Heart left ventricle (tissue), 16 donors: ENCODE measurements at places on chromosomes 1 and 21. TPM values are rescaled to one million over a fixed set of nuclear protein-coding genes. Genes with fewer than 3 reads are reported as not detected.

GRCh38 chr1:19676438-19676922 is 11.8 kb downstream of the HTR6 start:
- H3K36me3 ChIP-seq, result no peaks in the 10 kb centered on the region
- H3K4me1 ChIP-seq, result no peaks in the 10 kb centered on the region
- H3K27ac ChIP-seq, result no peak overlapping the region

DNA sequence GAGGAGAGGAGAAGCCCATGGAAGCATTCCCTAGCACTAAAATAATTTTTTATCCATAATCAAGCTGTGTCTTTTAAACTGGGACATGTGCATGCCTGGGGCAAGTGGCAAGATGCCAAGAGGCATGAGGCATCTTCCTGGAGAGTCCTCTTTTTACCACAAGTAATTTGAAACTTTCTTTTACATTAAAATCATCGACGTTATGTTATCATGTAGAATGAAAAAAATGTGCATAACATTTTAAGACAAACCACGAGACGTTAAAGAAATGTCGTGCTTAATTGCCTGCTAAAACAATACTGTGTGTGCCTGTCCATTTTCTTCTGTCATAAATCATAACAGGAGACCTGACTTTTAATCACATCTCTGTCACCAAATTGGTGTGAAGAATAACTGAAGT is 1.5 kb downstream of the STYXL2 start:
- DNase-seq, result no peak
- H3K4me3 ChIP-seq, result peak overlapping the region; percentile 64
- H3K27ac ChIP-seq, result peak overlapping the region; percentile 93
- no peaks in the 10 kb centered on the region for H3K36me3 ChIP-seq
- no peaks in the 10 kb centered on the region for H3K27me3 ChIP-seq

TEDDM1 gene
- total RNA-seq, result not detected

HAO2 gene
- total RNA-seq, result not detected

DNA sequence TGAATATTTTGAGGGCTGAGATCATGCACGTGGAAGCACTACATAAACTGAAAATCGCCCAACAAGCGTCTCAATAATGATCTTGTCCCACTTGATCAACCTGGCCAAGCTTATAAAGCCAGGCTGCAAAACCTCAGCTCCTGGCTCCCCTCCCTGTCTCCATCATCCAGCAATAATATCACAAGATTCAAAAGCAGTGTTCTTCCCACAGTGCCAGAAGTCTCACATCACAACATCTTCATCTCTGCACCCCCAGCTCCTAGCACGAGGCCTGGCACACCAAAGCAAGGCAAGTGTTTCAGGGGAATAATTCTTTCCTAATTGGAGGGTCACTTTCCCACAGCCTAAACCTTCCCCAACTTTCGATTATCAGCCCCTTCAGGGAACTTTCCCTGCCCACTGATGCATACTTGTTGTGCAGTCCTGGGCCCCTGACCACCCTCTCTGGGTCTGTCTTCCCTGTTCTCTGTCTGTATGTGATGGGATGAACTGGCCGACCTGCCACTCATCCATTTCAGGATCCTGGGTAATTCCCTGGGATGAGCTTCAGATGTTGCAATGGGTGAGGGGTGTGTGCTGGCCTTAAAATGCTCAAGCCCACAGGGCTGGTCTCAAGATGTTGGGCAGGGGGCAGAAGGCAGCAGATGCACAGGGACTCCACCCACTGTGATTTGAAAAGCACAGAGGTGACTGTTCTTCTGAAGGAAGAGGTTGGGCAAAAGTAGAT is 129.0 kb downstream of the DMRTB1 start:
- H3K27ac ChIP-seq, result no peak overlapping the region
- H3K4me3 ChIP-seq, result no peak overlapping the region
- no peak for DNase-seq
- no peaks in the 10 kb centered on the region for H3K4me1 ChIP-seq

GRCh38 chr1:96309783-96310182 is 411.8 kb upstream of the PTBP2 start:
- H3K4me1 ChIP-seq, result no peaks in the 10 kb centered on the region
- no peaks in the 10 kb centered on the region for H3K27me3 ChIP-seq
- H3K27ac ChIP-seq, result no peak overlapping the region
- no peak overlapping the region for H3K4me3 ChIP-seq
- H3K36me3 ChIP-seq, result no peaks in the 10 kb centered on the region
- DNase-seq, result no peak

SGIP1 gene
- total RNA-seq, result 2.1 TPM

- no peaks in the 10 kb centered on the region for H3K27me3 ChIP-seq
- no peak overlapping the region for H3K27ac ChIP-seq
- DNase-seq, result no peak
These were observed 57.7 kb upstream of the ATP5PO start for GRCh38 chr21:33973268-33973667.

DNA sequence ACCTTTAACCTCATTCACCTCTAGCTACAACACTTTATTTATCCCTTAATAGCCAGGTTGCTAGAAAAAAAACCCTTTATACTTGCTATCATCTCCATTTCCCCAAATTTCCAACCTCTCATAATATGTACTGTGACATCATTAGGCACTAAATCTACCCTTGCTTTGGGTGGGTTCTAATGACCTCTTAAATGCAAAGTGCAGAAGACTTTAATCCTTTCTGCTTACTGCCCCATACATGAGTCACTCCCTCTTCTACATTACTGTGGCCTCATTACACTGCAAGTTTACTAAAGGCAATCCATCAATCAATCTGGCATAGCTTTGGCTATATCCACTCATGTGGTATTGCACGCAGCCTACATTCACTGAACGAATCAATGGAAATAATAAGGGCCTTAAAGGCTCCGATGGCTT is 353.3 kb downstream of the SMYD3 start:
- DNase-seq, result no peak
- no peaks in the 10 kb centered on the region for H3K27me3 ChIP-seq
- H3K27ac ChIP-seq, result no peak overlapping the region
- H3K4me1 ChIP-seq, result peaks cover 8% of the 10 kb centered on the region

GRCh38 chr1:245153081-245153551 is 1.7 kb upstream of the KIF26B start:
- no peaks in the 10 kb centered on the region for H3K36me3 ChIP-seq
- H3K4me3 ChIP-seq, result peak overlapping the region; percentile 72
- DNase-seq, result no peak
- H3K27ac ChIP-seq, result no peak overlapping the region

- H3K4me3 ChIP-seq, result no peak overlapping the region
- H3K36me3 ChIP-seq, result no peaks in the 10 kb centered on the region
- peaks cover 29% of the 10 kb centered on the region for H3K4me1 ChIP-seq
- H3K27ac ChIP-seq, result no peak overlapping the region
- no peaks in the 10 kb centered on the region for H3K27me3 ChIP-seq
- DNase-seq, result no peak
These were observed 95.6 kb upstream of the JUN start for GRCh38 chr1:58879464-58879863.
